GM12878 (cell line): ENCODE measurements at places on chromosomes 3 and 15.

DNA sequence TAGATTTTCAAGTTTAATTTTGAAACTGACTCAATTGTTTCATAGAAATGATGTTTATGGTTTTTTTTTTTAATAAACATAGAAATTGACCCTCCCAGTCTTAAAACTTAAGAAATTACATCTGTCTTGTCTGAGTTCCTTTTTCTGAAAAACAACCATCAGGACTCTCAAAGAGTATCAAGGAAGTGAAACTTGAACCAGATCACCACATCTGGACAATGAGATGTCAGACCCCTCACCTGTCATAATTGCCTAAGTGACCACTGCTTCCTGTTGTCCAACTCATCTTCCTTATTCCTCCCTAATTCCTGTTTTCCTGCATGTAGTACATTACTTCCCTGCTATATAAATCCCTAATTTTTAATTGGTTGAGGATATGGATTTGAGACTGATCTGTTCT is 441.5 kb upstream of the ARHGEF26 start:
- no peaks in the 10 kb centered on the region for H3K27me3 ChIP-seq
- no peaks in the 10 kb centered on the region for H3K4me1 ChIP-seq
- DNase-seq, result no peak
- no peaks in the 10 kb centered on the region for H3K36me3 ChIP-seq
- no peak overlapping the region for H3K27ac ChIP-seq

- no peaks in the 10 kb centered on the region for H3K4me1 ChIP-seq
- peak overlapping the region; percentile 84 for H3K4me3 ChIP-seq
- H3K27ac ChIP-seq, result peak overlapping the region; percentile 84
- no peak for DNase-seq
Measured at GRCh38 chr3:155853214-155854140, 750 bp downstream of the SLC33A1 start.

DNA sequence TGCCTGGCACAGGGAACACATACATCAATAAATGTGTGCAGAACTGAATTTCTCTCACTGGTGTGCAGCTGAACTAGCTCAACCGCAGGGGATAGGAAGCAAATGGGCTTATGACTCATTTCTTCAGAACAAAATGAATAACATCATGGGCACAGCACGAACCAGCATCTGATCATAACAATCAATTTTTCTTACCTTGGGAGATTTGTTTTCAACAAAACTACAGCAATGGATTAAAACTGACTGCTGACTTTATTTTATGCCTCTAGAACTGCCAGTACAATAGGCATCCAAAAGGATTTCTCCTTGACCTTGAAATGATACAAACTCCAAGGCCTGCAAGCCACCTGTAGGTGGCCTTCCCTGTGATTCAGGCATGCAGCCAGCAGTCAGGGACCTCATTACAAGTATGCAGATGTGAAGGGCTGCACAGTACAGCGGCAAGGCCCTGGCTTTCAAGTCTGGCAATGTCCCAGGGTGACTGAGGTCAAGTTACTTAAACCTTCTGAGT is 26.1 kb downstream of the TAMM41 start:
- peaks cover 30% of the 10 kb centered on the region for H3K36me3 ChIP-seq
- no peak overlapping the region; the same call in 1 of the 2 replicates for H3K27ac ChIP-seq
- no peak for DNase-seq
- H3K27me3 ChIP-seq, result no peaks in the 10 kb centered on the region
- H3K4me3 ChIP-seq, result no peak overlapping the region
- H3K4me1 ChIP-seq, result peaks cover 6% of the 10 kb centered on the region

DNA sequence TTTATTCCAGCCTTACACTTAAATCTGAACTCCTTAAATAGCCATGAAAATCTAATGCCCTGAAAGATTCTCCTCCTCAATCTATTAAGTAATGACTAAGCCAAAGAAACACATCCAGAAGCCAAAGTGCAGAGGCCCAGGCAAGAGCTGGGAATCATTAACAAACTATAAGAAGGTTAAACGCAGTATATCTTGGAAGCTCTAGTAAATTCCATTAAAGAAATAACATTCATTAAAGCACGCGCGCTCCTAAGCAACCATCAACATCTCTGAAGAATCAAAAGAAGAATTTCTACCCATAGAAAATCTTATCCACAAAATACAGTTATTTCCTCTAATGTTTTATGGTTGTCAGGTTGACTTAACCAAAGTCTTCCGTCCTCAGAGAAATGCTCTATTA is 29.5 kb downstream of the MB21D2 start:
- H3K4me1 ChIP-seq, result peaks cover 30% of the 10 kb centered on the region
- no peaks in the 10 kb centered on the region for H3K36me3 ChIP-seq
- H3K4me3 ChIP-seq, result no peak overlapping the region
- no peaks in the 10 kb centered on the region for H3K27me3 ChIP-seq
- no peak for DNase-seq

DNA sequence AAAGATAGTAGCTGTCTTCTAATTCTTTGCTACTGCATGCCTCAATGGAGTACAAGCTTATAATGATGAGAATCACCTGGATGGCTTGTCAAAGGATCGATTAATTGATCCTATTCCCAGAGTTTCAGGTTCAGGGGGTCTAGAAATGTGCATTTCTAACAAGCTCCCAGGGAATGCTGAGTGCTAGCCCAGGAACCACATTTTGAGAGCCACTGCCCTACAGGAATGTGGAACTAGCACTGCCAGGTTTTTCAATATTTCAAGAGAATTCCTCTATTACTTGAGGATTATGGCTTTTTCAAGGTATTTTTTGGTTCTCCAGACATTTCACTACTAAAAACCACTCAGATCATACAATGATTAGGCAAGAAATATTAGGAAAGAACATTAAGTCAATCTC is 52.7 kb downstream of the RARB start:
- DNase-seq, result no peak
- no peaks in the 10 kb centered on the region for H3K36me3 ChIP-seq
- no peaks in the 10 kb centered on the region for H3K27me3 ChIP-seq
- no peaks in the 10 kb centered on the region for H3K4me1 ChIP-seq
- H3K4me3 ChIP-seq, result no peak overlapping the region

DNA sequence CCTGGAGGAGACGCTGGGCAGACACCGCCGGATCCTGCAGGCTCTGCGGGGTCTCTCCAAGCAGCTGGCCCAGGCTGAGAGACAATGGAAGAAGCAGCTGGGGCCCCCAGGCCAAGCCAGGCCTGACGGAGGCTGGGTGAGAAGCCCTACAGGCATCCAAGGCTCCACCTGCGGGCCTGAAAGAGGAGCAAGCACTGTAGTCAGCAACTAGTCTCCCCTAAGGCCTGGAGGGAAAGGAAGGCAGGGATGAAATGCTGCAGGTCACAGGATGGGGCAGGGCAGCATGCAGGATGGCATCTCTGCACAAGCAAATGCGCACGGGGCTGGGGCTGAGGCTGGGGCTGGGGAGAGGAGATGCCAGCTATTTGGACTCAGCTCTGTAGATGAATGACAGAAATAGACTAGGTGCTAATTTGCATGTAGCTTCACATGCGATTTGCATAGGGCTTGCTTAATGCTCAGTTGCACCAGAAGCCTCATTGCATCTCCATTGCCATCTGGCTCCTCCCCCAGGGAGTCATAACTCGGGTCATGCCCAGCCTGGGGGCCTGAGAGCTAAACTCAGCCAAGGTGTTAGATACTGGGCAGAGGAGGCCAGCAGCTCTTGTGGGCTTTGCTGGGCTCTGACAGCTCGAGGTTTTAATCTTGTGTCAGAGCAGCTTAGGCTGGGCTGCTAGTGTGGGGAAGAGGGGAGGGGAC is 5.2 kb upstream of the CPLX3 start:
- H3K4me3 ChIP-seq, result no peak overlapping the region
- peaks cover 5% of the 10 kb centered on the region; the same call in 1 of the 2 replicates for H3K27me3 ChIP-seq
- no peaks in the 10 kb centered on the region for H3K36me3 ChIP-seq
- DNase-seq, result peak; percentile 45
- no peak overlapping the region for H3K27ac ChIP-seq

DNA sequence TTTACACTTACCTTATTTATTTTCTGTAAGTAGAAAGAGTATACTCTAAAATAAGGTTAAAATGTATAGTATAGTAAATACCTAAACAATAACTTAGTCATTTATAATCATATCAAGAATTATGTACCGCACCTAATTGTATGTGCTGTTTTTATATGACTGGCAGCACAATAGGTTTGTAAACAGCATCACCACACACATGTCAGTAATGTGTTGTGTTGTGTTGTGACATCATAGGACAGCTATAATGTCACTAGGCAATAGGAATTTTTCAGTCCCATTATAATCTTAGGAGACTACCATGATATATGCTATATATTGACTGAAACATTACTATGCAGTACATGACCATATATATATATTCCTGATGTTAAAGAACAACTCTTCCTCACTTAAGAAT is 99.9 kb upstream of the CNTN4 start:
- no peak for DNase-seq
- H3K36me3 ChIP-seq, result no peaks in the 10 kb centered on the region
- H3K4me1 ChIP-seq, result no peaks in the 10 kb centered on the region
- no peak overlapping the region for H3K27ac ChIP-seq
- no peak overlapping the region for H3K4me3 ChIP-seq
- no peaks in the 10 kb centered on the region for H3K27me3 ChIP-seq

DNA sequence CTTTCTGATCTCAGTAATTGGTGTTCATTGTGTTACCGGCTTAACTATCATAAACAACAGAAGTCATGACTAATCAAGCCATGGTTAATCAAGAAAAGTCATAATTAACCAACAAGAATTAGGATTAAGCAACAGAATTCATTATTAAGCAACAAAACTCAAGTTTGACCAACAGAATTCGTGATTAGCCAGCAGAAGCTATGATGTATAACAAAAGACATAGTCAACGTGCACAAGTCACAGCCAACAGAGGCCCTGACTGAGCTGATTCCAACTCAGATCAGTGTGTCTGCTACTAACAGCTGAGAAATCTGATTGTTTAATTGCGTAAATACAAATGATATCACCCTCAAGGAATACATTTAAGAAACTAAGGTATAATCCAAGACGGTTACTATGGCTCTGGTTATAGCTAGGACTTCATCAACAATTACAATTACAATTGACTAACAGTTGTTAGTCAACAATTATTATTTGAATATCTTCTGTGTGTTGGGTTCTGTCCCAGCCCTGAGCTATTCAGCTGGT is 67.7 kb downstream of the RARB start:
- H3K4me1 ChIP-seq, result no peaks in the 10 kb centered on the region
- H3K4me3 ChIP-seq, result no peak overlapping the region
- H3K27me3 ChIP-seq, result no peaks in the 10 kb centered on the region
- DNase-seq, result no peak
- H3K27ac ChIP-seq, result no peak overlapping the region
- H3K36me3 ChIP-seq, result no peaks in the 10 kb centered on the region

GRCh38 chr3:106242781-106243180 is 374.0 kb upstream of the CBLB start:
- H3K4me3 ChIP-seq, result no peak overlapping the region
- no peaks in the 10 kb centered on the region for H3K36me3 ChIP-seq
- H3K27me3 ChIP-seq, result no peaks in the 10 kb centered on the region
- peaks cover 6% of the 10 kb centered on the region; the same call in 1 of the 2 replicates for H3K4me1 ChIP-seq
- H3K27ac ChIP-seq, result no peak overlapping the region; the same call in 1 of the 2 replicates

GRCh38 chr3:102802819-102803420 is 368.1 kb downstream of the ZPLD1 start:
- H3K27ac ChIP-seq, result no peak overlapping the region
- no peak overlapping the region for H3K4me3 ChIP-seq
- no peaks in the 10 kb centered on the region for H3K4me1 ChIP-seq
- no peaks in the 10 kb centered on the region for H3K27me3 ChIP-seq
- H3K36me3 ChIP-seq, result no peaks in the 10 kb centered on the region

DNA sequence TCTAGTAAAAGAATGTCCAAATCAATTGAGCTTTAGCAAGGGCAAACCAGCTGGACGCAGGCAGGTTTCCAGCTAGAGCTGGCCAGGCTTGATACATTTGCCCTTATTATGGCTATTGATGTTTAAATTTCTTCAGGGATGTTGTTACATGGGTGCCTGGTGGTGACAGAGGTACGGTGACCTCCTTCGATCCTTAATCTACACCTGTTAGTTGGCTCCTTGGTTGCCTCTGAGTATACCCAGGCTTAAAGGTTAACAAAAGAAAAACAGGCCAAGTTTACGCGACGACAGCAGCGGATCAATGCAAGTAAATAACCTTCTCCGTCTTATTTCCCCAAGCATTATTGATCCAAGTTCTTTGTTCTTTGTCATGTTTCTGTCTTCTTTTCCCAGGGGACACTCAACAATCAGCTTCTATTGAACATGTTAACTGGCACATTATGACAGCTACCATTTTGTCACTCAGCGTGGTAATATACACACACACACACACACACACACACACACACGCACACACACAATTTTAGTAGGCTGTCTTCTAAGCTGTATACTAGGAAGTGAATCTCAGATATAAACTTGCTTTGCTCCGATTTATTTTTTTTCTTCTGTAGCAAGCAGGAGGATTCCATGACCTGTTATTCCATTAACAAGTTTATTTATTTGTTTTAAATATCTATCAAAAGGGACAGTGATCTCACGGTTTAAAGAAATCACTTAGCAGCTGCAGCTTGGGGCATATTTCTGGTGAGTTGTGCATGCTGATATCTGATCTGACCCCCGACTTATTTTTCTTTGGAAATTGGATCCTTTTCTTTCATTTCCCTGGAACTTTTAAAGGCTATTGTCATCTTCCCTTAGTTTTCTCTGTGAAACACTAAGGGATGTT is 844.7 kb downstream of the MCTP2 start:
- H3K4me3 ChIP-seq, result no peak overlapping the region
- DNase-seq, result no peak
- no peaks in the 10 kb centered on the region for H3K4me1 ChIP-seq
- no peak overlapping the region for H3K27ac ChIP-seq

GRCh38 chr3:182412066-182412465 is 381.2 kb upstream of the ATP11B start:
- no peak overlapping the region for H3K27ac ChIP-seq
- no peaks in the 10 kb centered on the region for H3K4me1 ChIP-seq
- peaks cover 3% of the 10 kb centered on the region; the same call in 1 of the 2 replicates for H3K27me3 ChIP-seq
- no peak for DNase-seq

DNA sequence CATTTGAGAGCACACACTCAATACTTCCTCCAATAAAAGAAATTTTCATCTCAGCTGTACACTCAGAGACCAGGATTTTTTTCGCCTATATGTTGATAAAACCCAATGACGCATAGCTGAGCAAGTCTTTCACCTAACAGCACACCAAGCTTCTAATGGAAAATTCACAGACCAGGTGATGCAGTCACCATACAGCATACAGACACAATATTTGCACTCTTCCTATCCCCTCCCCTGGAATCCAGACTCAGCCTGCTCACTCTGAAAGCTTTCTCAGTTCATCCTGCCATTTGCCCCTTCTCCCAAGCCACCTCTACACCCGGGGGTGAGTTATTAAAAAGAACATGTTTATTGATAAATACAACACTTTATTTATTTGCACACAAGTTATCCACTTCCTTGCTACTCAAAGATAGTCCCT is 1.7 kb downstream of the TBC1D5 start:
- no peaks in the 10 kb centered on the region for H3K36me3 ChIP-seq
- H3K4me3 ChIP-seq, result peak overlapping the region; percentile 79
- no peak for DNase-seq
- peak overlapping the region; percentile 94 for H3K27ac ChIP-seq
- no peaks in the 10 kb centered on the region for H3K27me3 ChIP-seq
- H3K4me1 ChIP-seq, result peaks cover 7% of the 10 kb centered on the region; the same call in 1 of the 2 replicates
